ENCODE measurements at places on chromosomes 6 and 20.

- no peak for DNase-seq
Observed at GRCh38 chr20:34977365-34978091, 21.9 kb downstream of the MYH7B start.

GRCh38 chr6:123343836-123344235 is 292.9 kb downstream of the TRDN start:
- no peak for DNase-seq

DNA sequence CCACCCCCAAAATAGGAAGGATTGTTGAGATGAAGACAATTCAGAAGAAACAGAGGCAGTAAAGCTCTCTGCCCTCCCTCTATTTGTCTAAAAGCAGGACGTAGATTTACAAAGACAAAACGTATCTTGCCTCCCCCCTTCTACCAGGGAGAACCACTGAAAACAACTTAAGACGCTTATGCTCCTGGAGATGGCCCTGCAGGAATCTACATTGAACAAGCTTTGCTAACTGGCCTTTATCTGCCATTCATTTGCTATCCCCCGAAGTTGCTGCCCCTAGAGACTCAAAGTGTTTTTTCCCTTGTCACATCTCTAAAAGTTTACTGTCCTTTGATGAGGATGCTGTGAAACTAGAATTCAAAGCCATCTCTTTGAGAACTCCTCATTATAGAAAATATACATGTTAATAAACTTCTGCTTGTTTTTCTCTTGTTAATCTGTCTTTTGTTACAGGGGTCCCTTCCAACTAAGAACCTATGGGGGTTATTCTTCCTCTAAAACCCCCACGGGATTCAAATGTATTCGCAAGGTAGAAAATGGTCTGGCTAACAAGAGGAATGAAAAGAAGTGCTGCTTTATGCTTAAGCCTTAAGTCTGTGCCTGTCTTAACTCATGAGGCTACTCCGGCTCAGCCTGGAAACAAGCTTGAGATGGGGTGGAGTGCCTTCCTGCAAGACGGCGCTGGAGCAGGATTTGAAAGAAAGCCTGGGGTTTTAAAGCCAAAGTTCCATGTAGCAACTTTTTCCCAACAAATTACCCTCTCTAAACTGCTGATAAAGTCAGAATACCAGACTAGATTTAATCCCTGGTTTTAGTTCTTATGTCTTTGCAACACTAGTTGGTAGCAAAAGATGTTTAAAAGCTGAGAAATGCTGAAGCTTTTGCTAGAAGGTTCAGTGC is 88.0 kb downstream of the CLIC5 start:
- no peak for DNase-seq

GRCh38 chr6:66128656-66129055 is 421.6 kb upstream of the EYS start:
- no peak for DNase-seq

GRCh38 chr6:45605971-45606370 is 228.2 kb upstream of the SUPT3H start:
- DNase-seq, result no peak

DNA sequence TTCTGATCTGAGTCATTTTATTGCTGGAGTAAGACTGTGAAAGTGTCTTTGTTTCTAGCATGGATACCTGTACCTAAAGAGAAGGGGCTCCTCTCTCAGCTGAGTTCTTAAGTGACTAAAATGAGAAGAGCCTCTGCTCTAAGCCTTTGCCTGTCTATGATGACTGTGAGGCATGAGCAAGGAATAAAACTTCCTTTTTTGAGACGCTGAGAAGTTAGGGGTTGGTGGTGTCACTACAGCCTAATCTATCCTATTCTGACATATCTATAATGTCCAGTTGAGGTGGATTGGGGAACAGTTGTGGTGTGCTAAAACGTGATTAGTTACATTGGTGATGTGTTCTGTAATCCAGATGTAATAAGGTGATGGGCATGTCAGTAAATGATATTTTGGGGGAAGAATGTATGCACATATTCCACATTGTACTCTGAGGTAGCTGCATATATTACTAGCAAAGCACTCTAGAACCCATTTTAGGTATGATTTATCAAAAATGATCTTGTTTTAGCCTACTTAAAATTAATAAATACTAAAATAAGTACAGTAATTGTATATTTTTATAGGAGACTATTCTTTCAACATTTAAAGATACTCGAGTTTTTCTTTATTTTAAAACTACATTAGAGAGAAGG is 18.1 kb downstream of the ADGRB3 start:
- no peak for DNase-seq

DNA sequence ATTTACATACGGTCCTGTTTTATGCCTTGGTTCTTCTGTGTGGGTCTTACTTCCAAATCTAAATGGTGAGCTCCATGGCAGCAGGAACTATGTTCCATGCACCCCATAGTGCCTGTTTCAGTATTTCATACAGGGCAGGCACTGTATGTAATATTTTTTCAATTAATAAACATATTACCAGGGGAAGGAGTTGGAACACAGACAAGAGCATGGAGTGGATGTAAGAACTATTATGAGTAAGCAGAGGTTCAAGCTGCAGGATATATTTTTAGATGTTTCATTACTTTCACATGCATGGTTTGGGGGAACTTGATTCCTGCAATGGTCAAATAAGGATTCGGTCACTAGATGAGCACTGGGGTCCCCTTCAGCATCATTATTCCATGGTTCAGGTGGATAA is 108.3 kb downstream of the KIF13A start:
- DNase-seq, result no peak

GRCh38 chr6:39901116-39901655 is 33.1 kb downstream of the MOCS1 start:
- DNase-seq, result no peak

- DNase-seq, result no peak
Observed at GRCh38 chr6:51382847-51383246, 564.2 kb downstream of the TFAP2B start.

DNA sequence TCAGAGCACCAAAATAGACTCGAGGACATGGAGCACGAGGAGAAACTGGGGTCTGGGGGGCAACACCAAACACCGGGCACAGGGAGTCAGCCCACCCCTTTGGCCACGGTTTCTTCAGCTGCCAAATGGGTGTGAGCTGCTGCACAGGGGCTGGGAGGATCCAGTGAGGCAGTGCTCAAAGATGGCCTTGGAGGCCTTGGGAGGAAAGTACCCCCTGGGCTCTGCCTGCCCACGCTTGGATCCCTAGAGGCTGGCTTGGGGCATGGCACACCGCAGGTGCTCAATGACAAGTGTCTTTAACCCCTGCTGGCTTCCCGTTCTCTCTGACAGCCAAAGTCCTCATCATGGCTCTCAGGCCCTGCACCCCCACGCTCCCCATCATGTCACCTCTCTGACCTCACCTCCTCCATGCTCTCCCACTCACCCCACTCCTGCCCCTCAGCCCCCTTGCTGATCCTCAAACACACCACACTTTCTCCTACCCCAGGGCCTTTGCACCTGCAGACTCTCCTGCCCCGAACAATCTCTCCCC is 190.3 kb downstream of the ANKRD60 start:
- DNase-seq, result no peak

- no peak for DNase-seq
Observed at GRCh38 chr6:113651920-113652319, 205.2 kb upstream of the MARCKS start.

GRCh38 chr6:131068165-131068564 is 5.1 kb upstream of the EPB41L2 start:
- no peak for DNase-seq
